Left ventricle myocardium inferior (tissue), 1 donor: ENCODE measurements at places on chromosomes 12 and 14.
A peak's percentile ranks its signal among the peaks of the same experiment; 100 is the strongest.

DNA sequence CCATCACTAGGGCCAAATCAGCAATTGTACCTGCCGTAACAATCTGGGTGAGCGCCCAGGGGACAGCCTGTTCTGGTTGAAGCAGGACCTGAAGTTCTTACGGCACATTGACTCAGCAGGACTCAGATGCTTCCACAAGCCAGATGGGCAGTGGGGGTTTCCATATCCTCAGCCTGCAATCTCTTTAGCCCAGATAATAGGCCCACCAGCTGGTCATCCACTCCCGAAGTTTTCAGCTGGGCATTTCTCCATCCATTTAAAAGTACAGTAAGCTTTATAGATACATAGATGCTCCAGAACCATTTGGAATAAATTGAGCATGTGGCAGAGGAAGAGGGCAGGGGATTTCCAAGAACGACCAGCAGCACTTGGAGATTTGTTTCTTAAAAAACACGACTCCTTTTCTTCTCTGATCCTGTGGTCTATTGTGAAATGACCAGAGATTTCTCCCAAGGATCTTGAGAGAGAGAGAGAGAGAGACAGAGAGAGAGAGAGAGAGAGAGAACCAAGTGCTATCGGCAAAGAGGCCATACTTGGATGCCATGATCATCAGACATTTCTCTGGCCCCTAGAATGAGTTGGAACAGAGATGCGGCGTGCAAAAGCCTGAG, 74.8 kb upstream of the PLXNC1 start:
- peak; percentile 54 for DNase-seq

DNA sequence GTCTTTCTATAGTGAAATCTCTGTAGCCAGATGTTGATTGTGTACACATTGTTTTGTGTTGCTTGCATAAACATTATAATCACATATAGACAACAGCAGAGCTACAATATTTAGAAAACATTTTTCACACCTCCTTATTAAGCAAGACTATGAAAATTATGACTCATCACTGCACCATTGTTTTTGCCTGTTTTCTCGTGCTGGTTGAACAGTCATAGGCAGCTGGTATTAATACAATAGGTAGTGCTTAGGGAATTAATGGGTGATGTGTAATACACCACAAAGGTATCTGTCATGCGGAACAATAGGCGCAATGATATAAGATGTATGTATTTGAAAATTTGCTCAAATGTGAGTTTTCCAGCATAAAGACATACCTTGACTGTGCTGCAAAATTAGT, 449.3 kb downstream of the FOXG1 start:
- no peak for DNase-seq

DNA sequence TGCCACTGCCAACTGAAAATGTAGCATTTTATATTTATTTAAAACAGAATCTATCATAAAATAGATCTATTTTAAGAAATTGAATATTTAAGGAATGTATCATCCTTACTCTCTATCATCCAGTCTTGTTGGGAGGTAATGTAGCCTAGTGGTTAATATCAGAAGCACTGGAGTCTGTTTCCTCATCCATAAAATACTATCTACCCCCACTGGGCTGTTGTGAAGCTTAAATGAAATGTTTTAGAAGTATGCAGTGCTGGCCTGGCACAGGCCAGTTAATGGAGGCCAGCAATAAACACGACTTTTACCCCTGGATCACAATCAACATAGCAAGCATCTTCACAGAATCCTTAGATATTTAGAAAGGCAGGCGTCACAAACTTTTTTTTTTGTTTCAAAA, 188.0 kb downstream of the CAND1 start:
- no peak for DNase-seq

- no peak for DNase-seq
Observed at GRCh38 chr12:3892631-3893030, 19.4 kb upstream of the PARP11 start.

GRCh38 chr14:27077214-27077613, 479.4 kb upstream of the NOVA1 start:
- DNase-seq: no peak

- DNase-seq: no peak
Observed at GRCh38 chr14:92414690-92415445, 91.9 kb downstream of the SLC24A4 start.

DNA sequence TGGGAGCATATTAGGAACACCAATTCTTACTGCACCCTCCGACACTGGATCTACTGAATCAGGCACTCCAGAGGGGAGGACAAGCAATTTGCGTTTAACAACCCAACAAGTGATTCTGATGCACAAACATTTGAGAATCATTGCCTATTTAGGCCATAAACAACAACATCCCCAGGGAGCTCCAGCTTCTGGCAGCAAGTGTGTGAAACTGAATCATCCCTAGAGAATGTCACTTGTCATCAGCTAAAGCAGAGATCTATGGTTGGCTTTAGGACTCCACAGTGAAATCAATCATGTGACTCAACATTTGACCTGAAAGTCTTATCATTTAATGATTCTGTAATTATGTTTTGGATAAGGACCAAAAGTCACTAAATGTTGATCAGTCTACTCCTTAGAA, 505.0 kb upstream of the FLRT2 start:
- DNase-seq: no peak

GRCh38 chr14:79274641-79275291, 936.5 kb downstream of the DIO2 start:
- no peak for DNase-seq

DNA sequence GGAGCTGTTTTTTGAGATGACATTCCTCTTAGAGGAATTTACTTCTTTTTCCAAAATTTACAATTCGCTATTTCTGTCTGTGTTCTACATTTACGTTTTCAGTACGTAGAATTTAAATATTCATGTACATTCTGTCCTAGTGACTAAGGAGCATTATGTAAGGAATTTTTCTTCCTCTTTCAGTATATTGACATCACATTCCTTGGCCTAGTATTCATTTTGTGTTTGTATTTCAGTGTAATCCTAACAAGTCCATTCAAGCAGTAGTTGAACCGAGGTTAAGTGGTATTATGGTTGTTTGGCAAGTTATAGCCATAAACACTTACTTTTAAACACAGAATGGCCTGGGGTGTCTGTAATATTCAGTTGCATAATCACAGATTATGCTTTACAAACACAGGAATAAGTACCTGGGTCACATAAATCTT, 465.2 kb downstream of the PCNX1 start:
- DNase-seq: no peak

GRCh38 chr14:53581504-53581903, 375.1 kb downstream of the BMP4 start:
- DNase-seq: no peak

DNA sequence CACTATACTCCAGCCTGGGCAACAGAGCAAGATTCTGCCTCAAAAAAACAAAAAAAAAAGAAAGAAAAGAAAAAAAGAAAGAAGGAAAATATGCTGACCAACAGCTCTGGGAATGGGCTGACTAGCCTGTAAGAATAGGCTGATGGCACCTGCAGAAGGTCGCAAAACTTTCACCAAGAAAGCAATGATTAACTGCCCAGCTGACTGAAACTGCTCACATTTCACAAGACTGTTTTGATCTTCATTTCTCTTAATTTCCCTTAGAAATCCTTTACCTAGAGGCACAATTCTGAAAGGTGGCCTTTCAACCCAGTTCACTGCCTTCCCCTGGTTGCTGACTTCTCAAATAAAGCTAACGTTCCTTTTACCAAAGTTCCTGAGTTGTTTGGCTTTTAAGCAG, 12.4 kb downstream of the BEST3 start:
- no peak for DNase-seq

DNA sequence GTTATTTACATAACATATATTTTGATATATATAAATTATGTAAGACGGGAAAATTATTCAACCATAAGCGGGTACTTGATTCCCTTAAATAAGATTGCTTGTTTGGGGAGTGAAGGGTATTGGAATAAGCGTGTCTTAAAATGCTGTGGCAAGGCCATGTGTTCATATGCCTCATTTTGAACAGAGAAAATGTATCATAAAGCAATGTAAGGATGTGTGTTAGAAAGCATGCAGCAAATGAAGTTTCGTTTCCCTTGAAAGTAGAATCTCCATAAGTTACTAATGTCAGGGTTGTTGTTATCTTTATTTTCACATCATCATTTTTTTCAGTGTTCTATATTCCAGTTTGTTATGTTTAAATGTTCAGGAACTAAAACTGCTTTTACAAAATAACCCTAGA, 465.6 kb downstream of the FOXG1 start:
- DNase-seq: no peak

GRCh38 chr14:37709419-37710195, 114.2 kb downstream of the TTC6 start:
- no peak for DNase-seq

GRCh38 chr12:49761677-49762467, 20.5 kb downstream of the TMBIM6 start:
- DNase-seq: no peak

DNA sequence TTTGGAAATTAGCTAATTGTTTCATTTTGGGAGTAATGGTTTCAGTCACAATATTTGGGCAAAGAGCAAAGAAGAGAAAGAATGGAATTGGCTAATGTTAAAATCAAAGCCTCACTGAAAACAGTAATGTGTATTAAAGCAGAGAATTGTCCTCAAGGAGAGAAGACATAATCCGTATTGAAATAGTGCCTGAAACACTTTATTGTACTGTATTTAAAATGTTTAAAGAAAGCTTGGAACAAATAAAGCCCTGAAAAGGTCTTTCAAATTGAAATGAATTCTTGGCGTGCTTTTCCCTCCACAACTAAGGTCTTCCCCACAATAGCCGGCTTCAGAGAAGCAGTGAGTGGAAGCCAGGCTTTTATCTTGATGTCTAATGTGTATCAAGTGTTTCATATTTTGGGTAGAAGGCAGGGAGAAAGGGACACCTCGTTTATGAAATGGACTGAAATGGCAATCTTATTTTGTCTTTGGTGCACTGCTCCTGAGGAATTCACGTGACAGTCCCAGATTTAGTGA, 212.9 kb upstream of the CRY1 start:
- DNase-seq: no peak

GRCh38 chr14:33734387-33734786, 216.5 kb downstream of the EGLN3 start:
- no peak for DNase-seq

- DNase-seq: no peak
Observed at GRCh38 chr12:26340649-26341048, 145.3 kb downstream of the SSPN start.

DNA sequence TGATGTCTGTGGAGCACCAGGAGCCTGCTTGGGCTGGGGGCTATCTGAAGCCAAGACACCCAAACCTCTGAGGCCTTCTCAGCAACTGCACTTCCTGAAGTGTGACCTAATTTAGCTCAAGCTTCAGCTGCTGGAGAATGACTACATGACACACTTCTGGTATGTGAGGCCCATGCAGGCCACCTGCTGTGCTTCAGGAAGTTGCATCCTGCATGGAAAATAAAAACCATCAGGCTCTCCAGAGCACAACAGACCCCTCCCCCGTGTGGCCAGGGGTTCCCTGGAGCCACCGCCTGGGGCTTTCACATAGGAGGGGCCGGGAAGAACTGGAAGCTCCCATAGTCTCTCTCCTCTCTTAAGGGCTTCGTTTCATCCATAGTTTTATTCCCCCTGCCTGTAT, 217.7 kb downstream of the SLC15A4 start:
- DNase-seq: no peak

GRCh38 chr12:72692338-72692737, 420.2 kb downstream of the TRHDE start:
- no peak for DNase-seq

- no peak for DNase-seq
Observed at GRCh38 chr12:106051853-106052531, 86.8 kb downstream of the NUAK1 start.
